ENCODE measurements at places on chromosomes 7 and 10.
A peak's percentile ranks its signal among the peaks of the same experiment; 100 is the strongest.

- DNase-seq = no peak
These were observed 3.9 kb upstream of the INA start for GRCh38 chr10:103273041-103273441.

DNA sequence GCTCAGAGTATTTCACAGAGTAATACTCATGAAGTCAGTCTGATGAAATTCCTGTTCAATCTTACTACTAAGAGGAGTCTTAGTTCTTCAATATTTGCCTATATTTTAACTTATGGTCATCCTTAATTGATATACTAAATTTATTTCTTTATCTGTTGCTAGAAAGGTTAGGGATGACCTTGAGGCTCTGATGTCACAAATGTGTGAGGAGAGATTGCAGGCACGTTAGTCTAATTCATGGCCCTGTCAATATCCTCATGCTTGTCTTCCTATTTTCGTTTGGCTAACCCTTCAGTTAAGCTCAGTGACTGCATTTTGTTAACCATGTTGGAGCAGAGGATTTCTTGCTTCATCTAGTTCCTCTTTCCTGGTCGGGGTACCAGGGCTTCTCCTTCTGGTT, 704.7 kb upstream of the COBL start:
- no peak for DNase-seq

DNA sequence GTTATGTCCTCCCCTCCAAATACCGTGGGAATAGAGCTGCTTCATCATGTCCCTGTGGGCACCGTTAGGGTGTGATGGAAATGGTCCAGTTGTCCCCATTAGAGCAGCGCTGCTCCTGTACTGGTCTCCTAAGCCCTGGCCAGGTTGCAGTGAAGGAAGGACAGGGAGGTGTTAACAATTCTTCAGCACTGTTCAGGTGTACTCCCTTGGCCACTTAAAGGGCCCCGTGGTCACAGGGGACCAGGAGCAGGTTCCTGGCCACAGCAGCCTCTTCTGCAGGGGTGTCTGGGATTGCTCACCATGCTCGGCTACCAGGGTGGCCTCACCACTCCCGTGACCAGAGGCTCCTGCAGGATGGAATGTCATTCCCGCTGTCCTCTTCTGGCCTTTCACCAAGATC, 65.8 kb downstream of the MINDY4 start:
- no peak for DNase-seq

- DNase-seq = peak; percentile 74
These were observed 428 bp upstream of the MCMBP start for GRCh38 chr10:119872860-119873681.

- DNase-seq = no peak
These were observed 938 bp upstream of the CADPS2 start for GRCh38 chr7:122887198-122887597.

DNA sequence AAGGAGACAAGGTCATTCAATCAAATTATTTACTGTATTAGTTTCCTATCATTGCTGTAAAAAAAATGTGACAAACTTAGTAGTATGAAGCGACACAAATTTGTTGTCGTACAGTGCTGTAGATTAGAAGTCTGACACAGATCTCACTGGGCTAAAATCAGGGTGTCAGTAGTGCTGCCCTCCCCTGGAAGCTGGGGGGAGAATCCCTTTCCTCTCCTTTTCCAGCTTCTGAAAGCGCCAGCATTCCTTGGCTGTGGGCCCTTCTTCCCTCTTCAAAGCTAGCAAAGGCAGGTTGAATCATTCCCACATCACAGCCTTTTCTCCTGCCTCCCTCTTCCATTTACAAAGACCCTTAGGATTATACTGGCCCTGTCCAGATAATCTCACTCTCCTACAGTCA, 28.0 kb downstream of the VPS41 start:
- DNase-seq = no peak

DNA sequence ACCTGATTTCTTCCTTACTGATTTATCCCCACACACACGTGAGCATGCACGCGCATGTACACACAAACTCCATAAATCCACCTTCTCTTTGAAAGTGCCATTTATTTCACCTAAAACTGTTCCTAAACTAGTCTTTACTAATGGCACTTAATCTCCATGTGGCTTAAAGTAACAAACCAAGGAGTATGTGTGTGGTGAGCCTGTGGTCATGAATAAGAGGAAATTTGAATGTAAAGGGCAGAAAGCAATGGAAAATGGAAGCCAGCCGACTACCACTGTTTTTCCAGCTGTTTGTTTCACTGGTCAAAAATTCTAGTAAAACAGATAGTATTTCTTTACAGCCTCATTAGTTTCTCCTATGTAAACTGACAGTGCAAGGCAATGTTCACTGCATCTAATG, 23.8 kb downstream of the SEMA3C start:
- DNase-seq = no peak

GRCh38 chr10:9833942-9834341, 1183.7 kb upstream of the CELF2 start:
- no peak for DNase-seq

DNA sequence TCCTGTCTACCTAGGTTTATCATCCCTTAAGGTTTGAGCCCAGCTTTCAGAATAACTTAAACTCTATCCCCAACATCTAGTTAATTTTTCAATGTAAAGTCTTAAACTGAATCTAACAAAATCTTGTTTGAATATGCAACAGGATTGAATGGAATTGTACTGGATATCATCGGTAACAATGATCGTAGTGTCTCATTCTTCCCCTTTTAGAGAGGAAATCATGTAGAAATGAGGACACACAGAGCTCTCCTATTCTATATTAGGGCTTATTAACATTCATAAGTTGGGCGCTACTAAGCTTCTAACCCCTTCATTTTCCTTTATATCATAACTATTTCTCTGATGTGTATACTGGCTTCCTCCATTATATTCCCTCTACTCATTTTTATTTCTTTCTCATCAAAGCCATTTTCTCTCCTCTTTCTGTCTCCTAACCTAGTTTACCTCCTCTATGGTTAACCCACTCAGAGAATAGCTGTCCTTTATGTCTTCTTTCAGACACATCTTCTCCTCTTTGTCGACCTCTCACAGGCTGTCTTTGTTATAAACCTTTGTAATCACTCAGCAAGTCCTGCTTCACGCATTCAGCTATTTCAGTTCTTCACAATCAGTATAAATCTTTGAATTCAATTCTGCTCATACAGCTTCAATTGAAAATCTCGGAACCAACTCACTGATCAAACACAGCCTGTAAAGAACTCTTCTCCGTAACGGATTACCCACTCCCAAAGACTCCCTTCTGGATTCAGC, 1019.0 kb upstream of the C7orf33 start:
- DNase-seq = no peak

GRCh38 chr10:51867956-51868355, 168.6 kb upstream of the CSTF2T start:
- no peak for DNase-seq

DNA sequence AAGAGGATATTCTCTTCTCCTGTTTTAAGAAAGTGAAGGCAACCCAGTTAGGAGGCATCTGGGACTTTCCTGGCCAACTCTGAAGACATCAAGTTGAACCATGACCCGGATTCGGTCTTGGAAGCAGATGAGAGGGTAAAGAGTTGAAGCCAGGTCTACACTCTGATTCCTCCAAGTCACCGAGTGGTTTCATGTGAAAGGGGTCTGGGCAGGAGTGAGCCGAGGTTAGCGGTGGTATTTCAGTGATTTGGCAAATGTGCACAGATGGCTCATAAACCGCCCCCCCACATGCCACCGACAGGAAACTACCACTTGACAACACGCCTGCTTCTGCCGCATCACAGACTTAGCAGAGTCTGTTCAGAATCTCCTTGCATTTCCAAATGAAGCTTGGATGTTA, 11.4 kb upstream of the REPIN1 start:
- peak; percentile 55 for DNase-seq

DNA sequence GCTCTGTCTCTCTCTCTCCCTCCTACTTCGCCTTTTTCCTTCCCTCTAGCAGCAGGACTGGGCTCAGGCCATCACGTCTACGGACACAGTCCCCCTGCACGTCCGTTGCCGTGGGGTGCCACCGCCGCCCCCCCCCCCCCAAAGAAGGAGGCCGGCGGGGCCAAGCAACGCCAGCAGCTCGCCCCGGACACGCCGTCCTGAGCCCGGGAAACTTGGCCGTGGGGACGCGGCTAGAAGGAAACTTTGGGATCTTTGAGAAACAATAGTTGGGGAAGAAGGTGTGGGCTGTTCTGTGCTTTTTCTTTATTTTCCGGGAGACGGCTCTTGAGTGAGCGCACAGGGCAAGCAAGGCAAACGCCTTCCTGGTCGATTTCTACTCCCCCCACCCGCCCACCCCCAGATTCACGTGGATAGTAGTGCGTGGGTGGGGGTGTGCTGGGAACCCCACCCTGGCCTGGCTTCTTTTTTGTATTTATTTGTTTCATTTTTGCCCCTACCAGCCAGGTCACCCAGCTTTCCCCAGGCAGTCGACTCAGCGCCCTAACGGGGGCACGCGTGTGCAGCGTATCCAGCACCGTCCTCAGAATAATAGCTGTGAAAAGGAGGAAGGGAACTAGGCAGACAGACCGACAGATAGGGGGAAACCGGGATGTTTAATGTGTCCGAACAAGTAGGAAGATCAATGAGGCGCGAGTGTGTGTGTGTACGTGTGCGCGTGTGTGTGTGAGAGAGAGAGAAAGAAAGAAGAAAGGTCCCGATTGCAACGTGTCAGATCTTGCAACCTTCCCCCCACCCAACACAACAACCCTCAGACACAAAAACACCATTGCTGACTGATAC, 1.4 kb downstream of the MXI1 start:
- no peak for DNase-seq

DNA sequence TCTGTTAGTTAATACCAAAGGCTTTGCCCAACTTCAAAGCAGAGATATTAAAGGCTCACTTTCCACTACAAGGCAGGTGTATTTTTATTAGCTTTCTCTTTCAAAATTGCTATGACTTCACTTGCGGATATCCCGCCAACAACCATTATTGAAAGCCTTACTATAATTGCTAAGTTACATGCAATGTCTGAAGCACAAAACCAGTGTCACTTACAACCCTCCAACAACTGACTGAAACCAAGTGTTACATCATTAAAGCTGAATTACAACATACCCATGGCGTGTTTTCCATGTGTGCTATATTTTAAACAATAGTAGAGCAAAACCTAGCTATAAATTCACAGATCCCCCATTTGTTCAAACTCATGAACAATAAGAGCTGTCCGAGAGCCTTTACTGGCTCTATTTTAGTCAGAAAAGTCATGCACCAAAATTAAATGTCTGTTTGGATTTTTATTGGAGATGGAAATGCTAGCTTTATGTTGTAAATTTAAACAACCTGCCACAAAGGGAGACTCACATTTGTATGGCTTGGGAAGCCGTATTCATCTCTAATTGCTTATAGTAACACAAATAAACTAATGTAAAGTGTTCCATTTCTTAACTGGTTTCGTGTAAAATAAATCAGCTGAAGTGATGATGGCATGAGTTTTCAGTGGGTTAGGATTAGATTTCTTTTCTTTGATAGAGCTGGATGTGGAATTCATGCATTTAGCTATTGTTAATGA, 227.1 kb downstream of the AGMO start:
- no peak for DNase-seq

DNA sequence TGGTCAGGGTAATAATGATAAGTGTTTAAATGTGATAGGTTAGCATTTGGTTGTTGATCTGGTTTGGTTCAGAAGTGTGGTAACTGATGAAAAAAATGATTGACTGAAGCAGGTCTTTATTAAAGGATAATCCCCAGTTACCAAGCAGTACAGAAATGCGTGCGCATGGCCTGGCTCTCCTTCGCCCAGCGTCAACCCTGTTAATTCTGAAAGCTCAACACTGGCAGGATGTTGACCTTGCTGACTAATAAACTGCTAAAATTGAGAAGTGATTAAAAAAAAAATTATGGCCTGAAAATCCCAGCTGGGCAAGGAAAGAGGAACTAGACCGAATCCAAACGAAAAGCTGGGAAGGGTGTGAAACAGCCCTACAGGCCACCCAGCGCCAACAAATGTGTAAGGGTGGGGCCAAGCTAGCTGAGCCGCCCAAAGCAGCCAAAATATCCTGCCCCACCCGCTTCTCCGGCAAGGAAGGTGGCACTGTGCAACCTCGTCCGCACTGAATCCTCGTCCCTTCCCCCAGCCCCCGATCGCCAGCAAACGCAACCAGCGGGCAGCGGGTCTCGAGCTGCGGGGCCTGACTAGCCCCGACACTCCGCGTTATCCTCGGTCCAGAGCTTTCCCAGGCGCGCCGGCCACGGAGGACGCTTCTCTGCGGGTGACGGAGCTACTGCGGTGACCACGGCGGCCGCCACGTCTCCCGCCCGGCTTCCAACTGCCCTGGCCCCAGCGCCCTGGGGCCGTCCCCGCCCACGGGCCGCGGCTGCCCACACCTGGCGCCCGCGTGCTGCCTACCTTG, 561 bp downstream of the SHTN1 start:
- DNase-seq = no peak

GRCh38 chr10:32142646-32143045, 86.4 kb upstream of the KIF5B start:
- no peak for DNase-seq

DNA sequence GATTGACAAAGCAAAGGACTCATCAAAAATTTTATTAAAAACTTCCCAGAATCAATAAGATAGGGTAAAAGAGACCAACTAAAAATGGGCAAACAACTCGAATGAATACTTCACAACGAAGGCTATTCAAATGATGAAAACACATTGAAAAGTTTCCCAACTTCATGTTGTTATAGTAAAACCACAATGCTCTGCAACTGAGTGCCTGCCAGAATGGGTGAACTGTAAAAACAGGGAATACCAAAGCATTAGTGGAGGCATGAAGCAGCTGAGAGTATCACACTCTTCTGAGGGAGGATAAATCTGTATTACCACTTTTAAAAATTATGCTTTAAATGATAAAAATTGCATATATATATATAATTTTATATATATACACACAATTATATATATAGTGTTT, 1214.7 kb downstream of the SORCS3 start:
- no peak for DNase-seq

DNA sequence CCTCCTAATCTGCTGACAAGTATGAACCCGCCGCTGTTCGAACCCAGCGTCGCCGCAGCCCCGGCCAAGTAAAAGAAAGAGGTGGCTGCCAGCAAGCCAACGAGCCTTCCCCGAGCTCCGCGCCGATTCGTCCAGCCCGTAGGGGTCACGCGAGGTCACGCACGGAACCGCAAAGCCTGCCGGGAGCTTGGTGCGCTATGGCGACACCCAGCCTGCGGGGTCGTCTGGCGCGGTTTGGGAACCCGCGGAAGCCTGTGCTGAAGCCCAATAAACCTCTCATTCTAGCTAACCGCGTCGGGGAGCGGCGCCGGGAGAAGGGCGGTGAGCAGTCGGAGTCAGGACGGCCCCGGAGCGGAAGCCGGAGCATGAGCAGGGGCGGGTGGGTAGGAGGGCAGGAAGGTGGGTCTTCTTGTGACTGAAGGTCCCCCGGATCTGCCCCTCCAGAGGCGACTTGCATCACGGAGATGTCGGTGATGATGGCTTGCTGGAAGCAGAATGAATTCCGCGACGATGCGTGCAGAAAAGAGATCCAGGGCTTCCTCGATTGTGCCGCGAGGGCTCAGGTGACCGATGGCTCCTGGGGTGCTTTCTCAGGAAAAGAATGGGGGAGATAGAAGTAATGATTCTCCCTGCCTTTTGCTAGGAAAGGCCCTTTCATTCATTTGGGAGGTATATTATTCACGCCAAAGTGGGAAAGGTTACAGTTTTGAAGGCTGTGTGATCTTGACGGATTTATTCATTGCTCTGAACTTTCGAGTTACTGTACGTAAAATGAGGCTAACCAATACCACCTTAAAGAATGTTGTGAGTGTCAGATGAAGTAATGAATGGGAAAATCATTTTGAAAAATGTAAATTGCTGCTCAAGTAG, at the start of gene CHCHD1:
TSS of gene CHCHD1 (plus strand) at position 170 of the 870 bp plus-strand sequence. CDS start at position 198, 28 bp downstream.
- peak; percentile 91 for DNase-seq

- no peak for DNase-seq
These were observed 137.2 kb downstream of the PHTF2 start for GRCh38 chr7:77935652-77936348.

GRCh38 chr7:154856733-154857132, 146.2 kb downstream of the PAXIP1 start:
- DNase-seq = no peak
